ENCODE measurements at places on chromosomes 2 and 18.

GRCh38 chr18:40882468-40882867, 1072.6 kb upstream of the PIK3C3 start:
- DNase-seq: no peak

DNA sequence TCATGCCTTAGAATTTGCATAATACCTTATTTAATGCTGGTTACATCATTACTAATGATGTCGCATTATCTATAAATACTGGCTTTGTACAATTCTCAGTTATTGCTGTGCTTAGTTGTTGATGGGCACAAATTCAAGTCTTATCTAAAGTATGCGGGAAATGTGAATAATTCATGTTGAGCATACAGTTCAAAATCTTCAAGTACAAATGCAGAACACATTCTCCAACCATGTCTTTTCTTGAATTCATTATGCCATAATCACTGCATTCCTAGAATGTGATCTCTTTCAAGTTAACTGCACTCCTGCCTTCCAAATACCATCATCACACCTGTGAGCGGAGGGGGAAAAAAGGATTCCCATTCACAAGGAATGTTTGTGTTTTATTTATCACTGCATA, 337.0 kb downstream of the MBD2 start:
- no peak for DNase-seq

DNA sequence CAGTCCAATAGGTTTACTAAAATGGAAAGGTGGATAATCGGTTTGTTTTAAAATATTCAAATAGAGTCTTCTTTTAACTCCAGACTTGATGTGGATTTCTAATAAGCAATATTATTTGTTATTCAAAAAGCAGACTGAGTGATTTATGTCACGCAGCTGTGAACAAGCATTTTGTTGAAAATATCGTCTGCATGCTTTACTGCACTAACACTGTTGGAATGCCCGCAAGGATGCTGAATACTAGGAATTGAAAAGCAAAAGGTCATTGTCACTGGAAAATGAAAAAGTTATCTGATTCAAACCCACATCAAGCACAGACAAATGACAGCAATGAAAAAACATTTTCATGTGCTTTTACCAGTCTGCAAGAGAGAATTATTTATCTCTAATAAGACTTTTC, 31.1 kb downstream of the CHN1 start:
- no peak for DNase-seq

DNA sequence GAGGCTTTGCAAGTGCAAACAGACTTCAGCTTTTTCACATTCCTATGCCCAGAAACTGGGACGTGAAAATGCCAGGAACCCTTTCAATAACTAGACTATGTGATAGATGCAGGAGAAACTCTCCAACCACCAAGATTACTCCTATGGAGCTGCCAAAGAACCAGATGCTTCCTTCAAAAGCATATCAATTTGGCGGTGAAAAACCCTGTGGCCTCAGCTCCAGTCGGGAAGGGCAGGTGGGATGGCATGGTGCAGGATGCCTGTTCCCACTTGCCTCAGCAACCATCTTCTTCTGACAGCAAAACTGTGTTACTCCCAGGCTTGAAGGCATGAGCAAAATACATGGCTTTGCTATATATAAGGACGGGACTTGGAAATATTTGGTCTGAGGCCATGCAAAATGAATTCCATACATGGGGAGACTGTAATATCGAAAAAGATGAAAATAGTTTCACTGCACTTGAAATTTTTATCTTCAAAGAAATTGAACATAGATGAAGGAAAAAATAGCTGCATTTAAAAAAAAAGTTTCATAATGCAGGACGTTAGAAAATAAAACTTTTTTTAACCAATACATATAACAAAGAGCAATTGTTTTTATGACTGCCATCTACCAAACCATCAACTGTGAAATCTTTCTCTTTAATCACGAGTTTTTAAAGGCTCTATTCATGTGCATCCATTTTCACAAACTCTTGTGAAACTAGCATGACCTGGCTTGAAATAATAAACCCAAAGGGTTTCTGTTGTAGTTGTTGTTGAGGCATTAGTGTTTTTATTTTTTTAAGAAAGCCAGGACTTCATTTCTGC, 99.1 kb downstream of the AFF3 start:
- DNase-seq: no peak

- no peak for DNase-seq
Observed at GRCh38 chr2:143497726-143498125, 368.5 kb downstream of the ARHGAP15 start.

DNA sequence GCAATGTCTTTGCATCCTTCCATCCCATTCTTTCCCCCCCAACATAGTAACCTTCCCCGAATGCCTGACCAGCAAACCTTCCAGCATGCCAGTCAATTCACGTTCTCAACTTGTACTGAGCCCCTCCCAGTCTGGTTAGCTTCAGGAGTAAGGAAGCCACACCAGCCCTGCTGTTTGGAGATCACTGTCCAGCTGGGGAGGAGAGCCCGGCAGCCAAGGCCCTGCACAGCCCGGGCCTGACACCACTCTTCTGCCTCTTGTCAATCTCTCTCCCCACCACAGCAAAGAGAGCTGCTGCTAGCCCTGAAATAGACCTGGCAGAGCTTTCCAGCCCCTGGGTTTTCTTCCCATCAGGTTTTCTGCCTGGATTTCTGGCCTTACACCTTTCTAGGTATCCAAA, 185.8 kb upstream of the ID2 start:
- DNase-seq: no peak

- no peak for DNase-seq
Observed at GRCh38 chr2:85893428-85894258, 4.9 kb upstream of the ST3GAL5 start.

GRCh38 chr2:229169751-229170150, 101.3 kb downstream of the PID1 start:
- no peak for DNase-seq

GRCh38 chr2:120489023-120489422, 143.1 kb downstream of the INHBB start:
- no peak for DNase-seq

DNA sequence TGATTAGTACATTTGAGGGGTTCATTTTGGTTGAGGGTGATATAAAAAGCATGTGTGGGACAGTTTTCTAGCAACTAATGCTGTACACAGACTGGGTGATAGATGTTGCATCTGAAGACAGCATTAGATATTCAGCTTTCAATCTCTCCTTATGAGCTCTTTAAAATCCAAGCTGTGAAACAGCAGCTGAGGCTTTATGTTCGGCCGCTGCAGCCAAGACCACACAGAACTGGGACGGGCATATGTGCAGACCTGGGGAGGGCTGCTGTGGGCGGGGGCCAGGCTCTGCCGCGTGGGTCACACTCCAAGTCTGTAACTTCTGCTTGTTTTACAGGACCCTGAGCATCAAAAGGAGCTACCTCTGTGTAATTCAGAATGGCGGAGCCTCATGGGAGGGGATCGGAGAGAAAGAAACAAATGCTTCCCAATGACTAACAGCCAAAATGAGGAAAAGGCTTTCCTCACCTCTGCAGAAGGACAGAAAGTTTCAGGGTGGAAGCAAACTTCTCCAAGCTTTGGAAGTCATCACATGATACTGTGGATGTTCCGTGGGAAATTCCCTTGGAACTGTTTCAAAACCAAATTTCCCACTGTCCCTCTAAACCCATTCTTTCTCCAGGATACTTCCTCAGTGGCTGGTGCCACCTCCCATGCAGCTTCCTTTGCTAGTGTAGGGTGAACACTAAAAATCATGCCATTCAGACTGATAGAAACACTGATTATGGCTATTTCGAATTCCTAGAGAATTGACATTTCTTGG, 711.9 kb upstream of the ID2 start:
- DNase-seq: no peak

DNA sequence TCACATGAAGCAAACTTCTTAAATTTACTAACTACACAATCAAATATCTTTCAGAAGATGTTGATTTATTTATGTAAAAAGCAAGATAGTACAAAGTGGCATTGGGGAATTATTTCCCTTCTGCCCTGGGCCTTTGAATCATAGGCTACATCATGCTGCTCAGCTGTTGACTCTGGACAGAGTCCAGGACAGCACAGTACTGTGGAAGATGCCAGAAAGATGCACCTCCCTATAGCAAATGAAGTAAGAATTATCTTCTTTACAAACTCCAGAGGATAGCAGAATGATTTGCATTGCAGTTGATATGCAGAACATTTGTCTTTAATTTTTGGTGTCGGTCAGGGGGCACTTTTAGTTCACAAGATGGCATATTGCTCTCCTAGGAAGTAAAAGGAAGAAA, 1354.5 kb upstream of the ZEB2 start:
- DNase-seq: peak; percentile 47

DNA sequence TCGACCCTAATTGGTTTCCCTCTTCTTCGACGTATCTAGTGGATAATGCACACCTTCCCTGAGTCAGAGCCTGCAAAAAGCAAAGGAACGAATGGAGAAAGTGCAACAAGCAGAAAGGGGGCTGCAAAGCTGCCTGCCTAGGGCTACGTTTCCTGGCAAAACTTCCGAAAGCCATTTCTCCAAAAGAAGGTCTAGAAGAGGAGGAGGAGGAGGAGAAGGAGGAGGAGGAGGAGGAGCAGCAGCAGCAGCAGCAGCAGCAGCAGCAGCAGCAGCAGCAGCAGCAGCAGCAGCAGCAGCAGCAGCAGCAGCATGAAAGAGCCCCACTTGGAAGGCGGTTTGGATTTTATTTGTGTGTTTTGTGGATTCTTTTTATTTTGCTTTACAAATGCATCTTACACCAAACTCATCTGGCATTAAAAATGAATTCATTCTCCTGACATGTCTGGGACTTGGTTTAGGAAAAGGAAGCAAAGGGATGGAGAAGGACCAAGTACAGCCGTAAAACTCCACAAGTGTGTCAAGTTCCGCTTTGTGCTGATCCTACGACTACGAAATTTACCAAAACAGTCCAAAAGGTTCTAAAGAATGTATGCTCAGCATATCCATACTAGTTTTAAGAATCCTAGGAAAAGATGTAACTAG, 2.0 kb downstream of the TCF4 start:
- DNase-seq: no peak

DNA sequence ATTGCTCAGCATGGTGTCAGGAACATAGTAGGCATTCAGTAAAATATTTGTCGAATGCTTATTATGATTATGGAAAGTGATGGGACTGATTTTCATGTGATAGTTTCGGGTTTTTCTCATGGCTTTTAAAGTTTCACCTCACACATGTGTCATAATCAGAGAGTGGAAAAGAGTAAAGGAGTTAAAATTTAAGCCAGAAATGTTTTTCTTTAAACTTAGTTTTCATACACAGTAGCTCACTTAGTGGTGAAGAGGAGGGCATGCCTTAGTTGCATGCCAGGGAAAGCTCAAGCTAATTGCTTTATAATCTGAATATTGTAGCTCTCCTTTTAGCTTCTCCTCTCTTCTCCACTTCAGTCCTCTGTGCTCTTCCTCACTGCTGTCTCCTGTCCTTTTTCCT, 38.0 kb downstream of the EHBP1 start:
- no peak for DNase-seq

DNA sequence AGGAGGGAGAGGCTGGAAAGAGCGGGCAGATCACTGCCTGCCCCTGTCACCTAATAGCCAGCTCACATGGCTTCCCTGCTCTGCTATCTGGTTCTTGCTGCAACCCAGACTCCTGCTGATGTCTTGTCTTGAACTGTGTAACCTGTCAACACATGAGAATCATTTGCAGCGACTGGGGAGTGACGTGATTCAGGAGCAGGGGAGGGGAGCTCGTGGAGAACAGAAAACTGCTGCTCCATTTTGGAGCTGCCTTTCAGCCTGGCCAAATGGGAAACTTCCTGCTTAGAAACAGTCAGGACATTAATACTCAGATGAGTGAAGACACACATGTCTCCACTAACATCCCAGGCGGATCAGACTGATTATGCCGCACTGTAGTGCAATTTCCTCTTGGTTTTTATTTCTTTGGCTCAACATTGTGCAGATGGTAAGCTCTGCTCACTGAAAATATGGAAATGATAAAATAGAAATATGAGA, 38.1 kb downstream of the RPL37A start:
- DNase-seq: no peak

DNA sequence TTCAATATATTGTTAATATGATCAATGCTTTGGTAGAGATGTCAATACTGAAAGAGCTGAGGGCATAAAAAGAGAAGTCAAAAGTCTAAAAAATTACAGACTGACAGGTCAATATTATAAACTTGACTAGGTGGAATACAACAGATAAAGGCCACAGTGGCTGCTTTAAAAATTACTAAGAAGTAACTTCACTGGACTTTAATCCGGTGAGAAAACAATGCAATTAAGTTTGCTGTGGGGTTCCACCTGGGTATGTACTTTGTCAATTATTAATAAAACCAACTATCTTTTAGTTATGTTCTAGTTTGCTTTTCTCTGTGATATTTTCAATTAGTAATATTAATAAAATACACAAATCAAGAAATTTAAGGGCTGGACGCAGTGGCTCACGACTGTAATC, 44.7 kb downstream of the RAPH1 start:
- DNase-seq: no peak

GRCh38 chr18:10090668-10091067, 176.9 kb downstream of the VAPA start:
- no peak for DNase-seq

DNA sequence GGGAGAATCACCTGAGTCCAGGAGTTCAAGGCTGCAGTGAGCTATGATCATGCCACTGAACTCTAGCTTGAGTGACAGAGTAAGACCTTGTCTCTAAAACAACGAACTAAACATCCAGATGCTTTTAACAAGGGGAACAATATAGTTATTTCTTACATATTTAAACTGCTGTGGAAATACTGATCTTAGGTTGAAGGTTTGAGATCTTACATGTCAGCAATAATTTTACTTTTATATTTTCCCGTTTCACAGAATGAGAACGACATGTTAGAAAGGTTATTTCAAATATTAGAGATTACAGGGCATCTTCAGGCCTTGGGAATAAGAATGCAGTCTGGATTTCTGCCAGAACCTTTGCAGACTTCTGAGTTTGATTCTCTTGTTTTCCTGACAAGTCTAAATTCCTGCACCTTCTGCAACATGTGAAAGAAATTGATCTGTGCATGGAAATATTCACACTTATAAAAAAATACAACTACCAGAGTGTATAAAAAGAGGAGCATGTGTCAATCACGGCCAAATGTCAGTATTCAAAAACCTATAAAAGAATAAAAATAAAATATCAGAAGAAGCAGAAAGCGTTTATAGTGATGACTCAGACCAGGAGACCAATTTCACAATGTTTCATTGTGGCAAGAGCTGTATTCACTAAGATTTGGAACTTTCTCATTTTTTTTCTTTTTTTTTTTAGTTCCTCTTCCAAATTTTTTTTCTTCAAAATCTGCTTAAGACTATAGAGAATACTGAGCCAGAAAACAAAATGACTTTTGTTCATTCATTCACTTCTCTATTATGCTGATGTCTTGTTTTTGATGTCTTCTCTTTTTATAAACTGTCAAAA, 29.6 kb downstream of the COLEC12 start:
- no peak for DNase-seq

- no peak for DNase-seq
Observed at GRCh38 chr2:111066062-111066593, 54.6 kb upstream of the BCL2L11 start.

GRCh38 chr18:42564761-42565160, 550.7 kb downstream of the RIT2 start:
- DNase-seq: no peak

GRCh38 chr2:167144179-167144898, 256.1 kb downstream of the XIRP2 start:
- DNase-seq: no peak

- no peak for DNase-seq
Observed at GRCh38 chr2:238240757-238241711, 1.2 kb upstream of the HES6 start.
